ENCODE measurements at places on chromosomes 11 and 22.

DNA sequence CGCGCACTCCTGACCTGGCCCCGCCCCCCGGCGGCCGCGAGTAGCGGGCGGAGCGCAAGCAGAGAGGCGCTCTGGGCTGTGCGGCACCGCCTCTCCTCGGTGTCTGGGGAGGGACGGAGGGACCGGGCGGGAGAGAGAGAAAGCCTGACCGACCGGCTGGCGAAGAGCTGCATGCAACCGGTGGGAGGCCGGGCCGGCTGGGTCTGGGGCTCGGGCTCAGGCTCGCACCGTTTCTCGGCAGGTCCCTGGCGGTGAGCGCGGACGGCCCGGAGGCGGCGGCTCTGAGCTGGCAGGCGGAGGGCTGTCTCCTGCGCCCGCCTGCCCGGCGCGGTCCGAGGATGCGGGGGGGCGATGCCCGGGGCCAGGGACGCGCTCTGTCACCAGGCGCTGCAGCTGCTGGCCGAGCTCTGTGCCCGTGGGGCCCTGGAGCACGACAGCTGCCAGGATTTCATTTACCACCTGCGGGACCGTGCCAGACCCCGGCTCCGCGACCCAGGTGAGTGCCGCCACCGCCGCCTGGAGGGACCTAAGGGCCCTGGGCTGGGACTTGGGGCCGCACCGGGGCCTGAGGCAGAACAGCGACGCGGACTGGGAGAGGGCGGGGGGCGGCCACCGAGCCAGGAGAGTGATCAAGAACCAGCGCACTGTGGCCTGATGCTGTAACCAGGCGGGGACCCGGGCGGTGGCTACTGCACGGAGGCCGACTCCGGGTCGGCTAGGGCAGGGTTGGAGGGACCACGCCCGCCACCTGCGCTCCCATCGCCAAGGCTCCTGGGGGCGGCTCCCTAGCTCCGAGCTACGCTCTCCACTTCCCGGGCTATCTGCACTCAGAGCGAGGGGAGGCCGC, at the start of gene SYT9:
TSS of gene SYT9 (plus strand) at position 69 of the 847 bp plus-strand sequence. CDS start at position 352, 283 bp downstream.
- no peak for DNase-seq

- no peak for DNase-seq
Observed at GRCh38 chr22:46328797-46329196, 6.7 kb upstream of the TRMU start.

DNA sequence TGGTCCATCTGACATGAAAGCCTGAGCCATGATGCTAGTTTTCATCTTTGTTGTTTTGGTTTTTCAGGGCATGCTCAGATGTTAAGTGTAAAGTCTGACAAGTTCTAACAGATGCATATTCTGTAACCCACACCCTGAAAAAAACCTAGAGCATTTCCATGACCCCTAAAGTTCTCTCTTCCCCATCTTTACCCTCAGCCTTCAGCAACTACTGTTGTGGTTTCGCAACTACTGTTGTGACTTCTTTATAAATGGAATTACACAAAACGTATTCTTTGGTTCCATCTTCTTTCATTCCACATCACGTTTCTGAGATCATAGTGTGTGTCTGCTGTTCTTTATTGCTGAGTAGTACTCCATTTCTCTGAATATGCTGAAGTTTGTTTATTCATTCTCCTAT, 65.1 kb upstream of the LDLRAD3 start:
- no peak for DNase-seq

GRCh38 chr22:49046546-49047361, 780.9 kb downstream of the BRD1 start:
- no peak for DNase-seq

DNA sequence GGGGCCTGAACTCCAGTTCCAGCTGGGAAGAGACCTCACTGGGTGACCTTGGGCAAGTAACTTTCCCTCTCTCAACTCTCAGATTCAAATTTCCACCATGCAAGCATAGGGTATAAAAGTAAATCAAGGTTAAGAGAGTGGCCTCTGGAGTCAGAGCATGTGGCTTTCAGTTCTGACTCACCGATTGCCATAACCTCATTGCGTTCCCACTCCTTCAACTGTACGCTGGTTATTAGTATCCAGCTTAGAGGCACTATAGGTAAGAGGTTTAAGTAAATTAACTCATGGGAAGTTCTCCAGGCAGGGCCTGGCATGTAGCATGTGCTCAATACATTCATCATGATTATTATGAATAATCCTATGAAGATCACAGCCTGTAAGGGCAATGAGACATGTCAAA, 88.3 kb downstream of the FBXO7 start:
- no peak for DNase-seq

DNA sequence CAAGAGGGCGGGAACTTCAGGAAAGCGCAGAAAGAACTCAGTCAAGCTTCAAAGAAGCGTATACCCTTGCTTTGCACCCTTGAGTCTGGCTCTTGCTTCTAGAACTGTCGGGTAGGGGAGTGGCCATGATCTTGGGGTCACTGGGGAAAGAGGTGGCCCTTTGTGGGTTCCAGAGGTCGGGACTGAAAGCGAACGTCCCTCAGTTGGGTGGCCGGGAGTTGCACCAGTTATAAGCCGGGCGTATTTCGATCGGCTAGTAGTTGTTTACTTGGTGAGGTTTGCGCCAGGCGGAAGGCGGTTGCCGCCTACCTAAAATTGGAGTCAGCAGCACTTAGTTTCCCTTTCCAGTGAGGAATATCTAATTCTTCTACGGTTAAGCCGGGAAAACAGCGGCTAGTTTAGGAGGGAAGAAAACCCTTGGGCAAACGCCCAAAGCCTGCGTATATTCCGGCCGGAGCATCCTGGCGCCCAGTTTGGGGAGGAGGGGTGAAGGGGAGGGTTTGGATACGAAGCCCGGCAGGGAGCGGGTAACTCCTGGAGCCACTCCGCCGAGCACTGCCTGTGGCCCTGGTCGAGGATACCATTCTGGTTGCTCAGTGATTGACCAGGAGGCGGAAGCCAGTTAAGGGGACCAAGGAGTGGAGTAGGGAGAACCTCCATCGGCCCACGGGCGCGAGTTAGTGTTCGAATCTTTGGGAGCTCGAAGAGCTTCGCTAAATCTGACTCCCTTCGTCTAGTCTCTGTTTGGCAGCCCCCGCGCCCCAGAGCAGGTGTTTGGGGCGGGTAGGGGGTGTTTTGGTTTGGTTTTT, 807 bp upstream of the WT1 start:
- no peak for DNase-seq

DNA sequence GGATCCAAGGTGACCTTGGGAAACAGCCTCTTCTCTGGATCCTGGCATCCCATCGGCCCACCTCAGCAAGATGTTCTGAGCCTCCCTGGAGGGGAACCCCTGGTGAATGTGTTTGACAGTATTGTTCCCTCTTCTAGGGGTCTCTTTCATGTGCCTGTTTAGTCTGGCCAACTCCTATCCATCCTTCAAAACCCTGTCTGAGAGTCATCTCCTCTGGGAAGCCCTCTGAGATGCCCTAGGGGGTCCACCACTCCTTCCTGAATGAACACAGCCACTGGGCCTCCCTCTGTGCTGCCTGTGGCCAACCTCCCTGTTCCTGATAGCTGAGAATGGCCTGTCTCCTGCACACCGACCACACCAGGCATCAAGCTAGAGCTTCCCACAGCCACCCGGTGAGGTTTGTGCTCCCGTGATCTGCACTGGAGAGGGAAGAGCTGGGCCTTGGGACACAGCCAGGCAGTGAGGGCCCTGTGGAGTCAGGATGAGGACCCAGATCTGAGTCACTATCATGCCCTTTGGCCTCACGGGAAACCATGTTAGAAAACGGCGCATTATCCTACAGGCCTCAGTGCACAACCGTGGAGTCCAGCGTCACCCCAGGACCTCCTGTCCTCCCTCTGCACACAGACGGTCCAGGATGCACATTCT, 8.8 kb downstream of the WNT7B start:
- no peak for DNase-seq

- DNase-seq, result no peak
Observed at GRCh38 chr22:43726322-43726721, 85.8 kb downstream of the EFCAB6 start.

- DNase-seq, result no peak
Observed at GRCh38 chr11:61696602-61697001, 16.4 kb downstream of the DAGLA start.

DNA sequence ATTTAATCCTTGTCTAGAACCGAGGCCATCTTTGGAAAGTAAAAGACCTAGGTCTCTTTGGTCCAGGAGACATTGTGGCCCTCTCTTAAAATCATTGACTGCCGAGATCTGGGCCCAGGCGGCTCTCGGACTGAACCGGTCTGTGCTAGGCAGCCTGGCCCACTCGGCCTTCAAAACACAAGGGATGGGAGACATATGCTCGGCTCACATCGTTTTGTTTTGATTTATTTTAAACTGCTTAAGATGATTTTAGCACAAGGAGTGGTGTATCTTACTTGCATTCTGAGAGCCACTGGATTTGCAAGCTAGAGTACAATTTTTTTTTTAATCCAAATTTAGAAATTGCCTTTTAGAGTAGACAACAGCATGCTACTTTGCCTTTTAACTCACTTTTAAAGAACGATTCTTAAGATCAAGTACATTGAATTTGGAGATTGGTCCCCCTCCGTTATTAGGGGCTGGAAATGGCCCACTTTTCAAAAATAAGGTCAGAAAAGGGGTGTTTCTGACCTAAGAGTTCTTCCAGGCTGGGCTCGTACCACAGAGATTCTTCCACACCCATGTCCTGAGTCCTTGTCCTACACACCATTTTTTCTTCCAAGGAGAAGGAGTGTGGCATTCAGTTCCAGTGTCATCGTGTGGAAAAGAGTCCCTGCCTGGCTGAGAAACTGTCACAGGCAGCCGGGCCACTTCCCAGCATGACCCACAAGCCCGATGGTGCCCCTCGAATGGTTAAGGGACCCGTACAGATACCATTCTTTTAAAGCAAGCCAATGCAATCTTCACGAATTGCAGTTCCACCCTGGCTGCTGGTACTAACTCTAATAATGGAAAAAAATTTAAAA, 80.5 kb upstream of the WNT7B start:
- DNase-seq, result no peak

- DNase-seq, result peak; percentile 83
Observed at GRCh38 chr22:38751422-38752346, 4.1 kb downstream of the SUN2 start.

- no peak for DNase-seq
Observed at GRCh38 chr11:117840881-117841550, 16.5 kb upstream of the FXYD2 start.

- DNase-seq, result no peak
Observed at GRCh38 chr11:13852481-13852880, 110.0 kb upstream of the SPON1 start.

DNA sequence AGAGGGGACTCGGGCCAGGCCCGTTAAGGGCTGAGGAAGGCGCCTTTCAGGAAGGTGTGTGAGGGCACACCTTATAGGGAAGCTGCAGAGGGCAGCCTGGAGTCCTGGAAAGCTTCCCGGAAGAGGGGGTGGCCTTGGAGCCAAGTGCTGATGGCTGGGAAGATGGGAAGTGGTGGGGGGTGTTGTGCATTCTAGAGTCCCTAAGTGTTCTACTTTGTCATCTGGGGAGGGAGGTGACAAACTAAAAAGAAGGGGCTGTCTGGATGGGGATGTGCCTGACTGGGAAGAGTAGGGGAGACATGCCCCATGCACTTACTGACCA, 6.8 kb downstream of the ZDHHC8 start:
- no peak for DNase-seq

DNA sequence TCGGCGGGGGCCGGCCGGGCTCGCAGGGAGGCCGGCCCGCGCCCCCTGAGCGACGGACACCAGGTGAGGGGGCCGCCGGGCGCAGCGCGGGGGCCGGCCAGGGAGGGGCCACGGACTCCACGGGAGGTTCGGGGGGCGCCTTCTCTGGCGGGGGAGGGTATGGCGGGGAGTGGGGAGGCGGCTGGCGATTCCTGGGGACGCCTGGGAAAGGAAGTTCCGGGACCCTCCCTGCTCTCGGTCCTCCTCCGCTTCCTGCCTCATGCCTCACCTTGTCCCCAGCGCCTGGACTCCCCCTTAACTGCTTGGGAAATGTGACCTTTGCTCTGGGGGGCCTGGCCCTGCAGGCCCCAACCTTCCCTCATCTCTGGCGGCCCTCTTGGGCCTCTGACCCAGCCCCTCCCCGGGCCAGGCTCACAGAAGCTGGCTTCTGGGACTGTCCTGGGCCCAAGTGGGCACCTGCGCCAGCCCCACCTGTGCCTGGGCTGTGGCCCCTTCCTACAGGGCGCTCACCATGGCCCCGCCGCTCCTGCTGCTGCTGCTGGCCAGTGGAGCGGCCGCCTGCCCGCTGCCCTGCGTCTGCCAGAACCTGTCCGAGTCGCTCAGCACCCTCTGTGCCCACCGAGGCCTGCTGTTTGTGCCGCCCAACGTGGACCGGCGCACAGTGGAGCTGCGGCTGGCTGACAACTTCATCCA, 516 bp downstream of the LRFN4 start:
- no peak for DNase-seq

DNA sequence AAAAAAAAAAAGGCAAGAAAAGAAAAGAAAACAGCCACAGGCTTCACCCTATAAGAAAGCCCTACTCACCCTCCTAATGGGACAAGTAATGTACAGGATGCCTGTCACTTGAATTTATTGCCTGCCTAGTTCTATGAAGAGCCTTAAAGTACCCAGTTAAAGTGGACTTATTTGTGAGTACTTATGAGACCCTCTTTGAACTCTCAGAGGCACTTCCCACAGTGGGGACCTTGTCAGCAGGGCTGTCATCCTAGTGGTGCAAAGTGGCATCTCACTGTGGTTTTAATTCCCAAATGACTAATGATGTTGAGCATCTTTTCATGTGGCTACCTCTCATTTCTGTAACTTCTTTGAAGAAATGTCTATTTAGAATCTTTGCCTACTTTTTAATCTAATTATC, 41.8 kb upstream of the BARX2 start:
- no peak for DNase-seq

- no peak for DNase-seq
Observed at GRCh38 chr11:112785149-112785548, 176.1 kb upstream of the NCAM1 start.

DNA sequence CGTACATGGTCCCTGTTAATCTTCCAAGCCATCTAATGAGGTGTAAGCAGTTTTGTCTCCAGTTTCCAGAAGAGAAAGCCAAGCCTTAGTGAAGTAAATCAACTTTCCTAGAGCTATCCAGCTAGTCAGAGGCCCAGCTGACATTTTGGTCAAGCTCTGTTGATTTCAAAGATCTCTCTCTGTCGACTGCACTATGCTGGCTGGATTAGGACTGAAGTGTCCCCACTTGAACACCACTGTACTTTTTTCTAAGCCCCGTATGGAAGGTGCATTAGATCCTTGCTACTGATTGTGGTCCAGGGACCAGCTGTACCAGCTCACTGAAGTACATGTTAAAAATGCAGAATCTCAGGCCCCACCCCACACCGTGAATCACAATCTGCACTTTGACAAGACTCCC, 176.5 kb upstream of the NAV2 start:
- no peak for DNase-seq

DNA sequence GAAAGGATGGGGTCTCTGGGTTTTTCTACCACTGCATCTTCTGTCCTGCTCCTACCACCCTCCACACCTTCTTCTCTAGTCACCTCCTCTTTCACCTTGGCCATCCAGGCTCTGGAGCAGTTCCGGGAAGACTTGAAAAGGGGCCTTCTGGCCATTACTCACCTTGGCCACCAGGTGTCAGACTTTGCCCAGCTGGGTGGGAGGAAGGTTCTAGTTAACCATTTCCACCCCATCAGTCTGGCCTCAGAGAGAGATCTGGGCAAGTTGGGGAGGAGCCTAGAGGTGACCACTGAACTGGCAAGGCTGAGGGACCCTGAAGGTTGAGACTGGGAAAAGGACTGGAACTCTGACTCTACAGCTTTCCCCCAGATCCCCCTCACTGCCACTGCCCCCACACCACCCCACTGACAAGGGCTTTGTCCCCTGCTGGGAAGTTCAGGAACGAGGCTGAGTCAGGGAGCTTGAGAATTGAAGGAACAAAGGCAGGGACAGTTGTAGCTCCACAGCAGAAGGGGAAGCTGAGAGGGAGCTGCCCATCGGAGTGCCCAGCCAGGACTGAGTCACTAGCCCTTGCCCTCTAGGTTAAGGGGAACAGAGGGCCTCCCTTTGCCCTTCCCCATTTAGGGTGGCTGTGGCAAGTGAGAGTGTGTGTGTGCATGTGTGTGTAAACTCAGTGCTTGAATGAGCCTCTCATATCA, 3.7 kb upstream of the POLD4 start:
- DNase-seq, result peak; percentile 77

Measured in CD4-positive, alpha-beta T cell treated with Interleukin-12 subunit alpha and Interleukin-12 subunit beta, for 1 hour (primary cell).